ENCODE measurements at places on chromosomes 12 and 14.
A peak's percentile ranks its signal among the peaks of the same experiment; 100 is the strongest.

GRCh38 chr14:103848175-103849077 lies 1.1 kb upstream of the PPP1R13B start:
- no peak for DNase-seq

- no peak for DNase-seq
These were observed 723.7 kb upstream of the USP15 start for GRCh38 chr12:61536525-61536924.

- DNase-seq: no peak
These were observed 125.2 kb downstream of the ZNF664 start for GRCh38 chr12:124098101-124098757.

GRCh38 chr12:14256121-14256520 lies 109.4 kb upstream of the ATF7IP start:
- peak; percentile 21 for DNase-seq

- no peak for DNase-seq
These were observed 10.3 kb upstream of the KCNA1 start for GRCh38 chr12:4899364-4899763.

- no peak for DNase-seq
These were observed 3.4 kb downstream of the TAMALIN start for GRCh38 chr12:52010152-52010622.

GRCh38 chr12:106907411-106907810 lies 48.3 kb upstream of the TMEM263 start:
- no peak for DNase-seq

DNA sequence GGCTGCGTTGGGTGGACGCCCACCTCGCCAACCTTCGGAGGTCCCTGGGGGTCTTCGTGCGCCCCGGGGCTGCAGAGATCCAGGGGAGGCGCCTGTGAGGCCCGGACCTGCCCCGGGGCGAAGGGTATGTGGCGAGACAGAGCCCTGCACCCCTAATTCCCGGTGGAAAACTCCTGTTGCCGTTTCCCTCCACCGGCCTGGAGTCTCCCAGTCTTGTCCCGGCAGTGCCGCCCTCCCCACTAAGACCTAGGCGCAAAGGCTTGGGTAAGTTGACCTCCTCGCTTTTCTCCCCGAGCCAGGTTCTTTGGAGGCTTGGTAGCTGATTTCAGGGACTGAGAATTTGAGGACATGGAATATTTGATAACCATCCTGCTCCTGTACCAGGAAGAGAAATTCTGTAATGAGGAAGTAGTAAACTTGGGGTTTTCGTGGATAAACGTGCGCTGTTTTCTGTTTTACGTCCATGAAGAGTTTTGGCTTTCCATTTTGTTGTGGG lies 530 bp downstream of the APAF1 start:
- DNase-seq: no peak

DNA sequence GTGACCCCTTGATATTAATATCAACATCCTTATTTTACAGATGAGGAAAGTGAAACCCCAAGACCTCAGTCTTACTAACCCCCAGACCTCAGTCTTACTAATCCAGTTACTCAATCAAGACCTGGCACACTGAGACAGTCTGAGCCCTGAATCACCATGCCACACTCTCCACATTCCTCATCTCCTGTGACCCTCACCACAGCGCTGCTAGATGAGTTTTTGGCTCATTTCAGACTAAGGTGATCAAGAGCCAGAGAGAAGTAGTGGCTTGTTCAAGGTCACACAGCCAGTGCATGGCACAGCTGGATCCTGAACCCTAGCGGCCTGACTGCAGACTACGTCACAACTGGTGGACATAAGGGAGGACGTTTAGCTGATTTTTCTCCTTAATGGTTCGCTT lies 579.2 kb downstream of the BCL11B start:
- DNase-seq: peak; percentile 37

- peak; percentile 72 for DNase-seq
These were observed 9.5 kb downstream of the POMT2 start for GRCh38 chr14:77311217-77311616.

DNA sequence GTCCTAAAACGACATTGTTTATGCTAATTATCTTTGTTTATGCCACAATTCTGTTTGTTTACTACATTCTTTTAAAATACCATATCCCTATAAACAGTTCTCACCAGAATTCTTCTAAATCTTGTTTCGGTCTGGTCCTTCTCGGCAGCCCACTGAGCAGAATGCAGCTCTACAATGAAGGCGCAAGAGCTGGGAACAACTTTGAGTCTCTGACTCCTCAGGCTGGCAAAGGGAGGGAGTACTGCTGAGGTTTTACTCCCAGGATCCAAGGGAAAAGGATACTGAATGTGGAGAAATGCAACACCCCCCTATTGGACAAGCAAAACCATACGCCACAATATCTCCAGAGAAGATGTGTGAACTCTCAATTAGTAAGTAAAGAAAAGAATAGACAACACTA lies 5.4 kb downstream of the SOX5 start:
- no peak for DNase-seq
